Activated gamma-delta T cell (primary cell): ENCODE measurements at places on chromosomes 1 and 21.

GRCh38 chr1:27886744-27887143 is 14.4 kb downstream of the THEMIS2 start:
- DNase-seq = no peak

- DNase-seq = no peak
Observed at GRCh38 chr21:44918107-44918470, 2.6 kb downstream of the ITGB2 start.

- no peak for DNase-seq
Observed at GRCh38 chr1:154422521-154422920, 17.4 kb downstream of the IL6R start.

GRCh38 chr1:203465948-203466347 is 9.7 kb upstream of the PRELP start:
- DNase-seq = no peak

DNA sequence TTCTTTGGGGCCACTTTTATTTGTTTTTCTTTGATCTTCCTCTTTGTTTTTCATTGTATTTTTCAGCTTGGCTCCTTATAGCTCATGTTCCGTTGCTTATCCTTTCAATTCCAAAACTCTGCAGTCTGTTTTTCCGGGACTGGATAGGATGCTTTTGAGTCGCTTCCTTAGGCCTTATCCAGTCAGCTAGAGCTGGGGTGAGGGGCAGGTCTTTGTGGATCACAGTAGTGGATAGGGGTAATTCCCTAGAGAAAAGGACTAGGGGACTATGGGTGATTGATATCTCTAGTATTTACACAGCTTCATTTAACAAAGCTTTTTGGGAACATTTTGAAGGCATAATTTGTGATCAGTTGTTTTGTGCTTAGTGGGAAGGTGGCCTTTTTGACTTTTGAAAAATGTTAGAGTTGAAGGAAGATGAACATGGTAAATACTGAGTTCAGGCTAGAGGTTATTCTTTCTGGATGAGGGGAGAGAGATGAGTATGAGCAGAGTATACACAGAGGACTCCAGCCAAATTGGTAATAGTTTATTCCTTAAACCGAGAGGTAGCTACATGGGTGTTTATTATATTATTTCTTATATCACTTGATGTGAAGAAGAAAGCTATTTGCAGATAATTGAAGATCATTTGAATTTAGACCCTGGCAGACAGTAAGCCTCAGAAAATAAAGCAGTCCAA is 22.5 kb downstream of the CEP350 start:
- no peak for DNase-seq

DNA sequence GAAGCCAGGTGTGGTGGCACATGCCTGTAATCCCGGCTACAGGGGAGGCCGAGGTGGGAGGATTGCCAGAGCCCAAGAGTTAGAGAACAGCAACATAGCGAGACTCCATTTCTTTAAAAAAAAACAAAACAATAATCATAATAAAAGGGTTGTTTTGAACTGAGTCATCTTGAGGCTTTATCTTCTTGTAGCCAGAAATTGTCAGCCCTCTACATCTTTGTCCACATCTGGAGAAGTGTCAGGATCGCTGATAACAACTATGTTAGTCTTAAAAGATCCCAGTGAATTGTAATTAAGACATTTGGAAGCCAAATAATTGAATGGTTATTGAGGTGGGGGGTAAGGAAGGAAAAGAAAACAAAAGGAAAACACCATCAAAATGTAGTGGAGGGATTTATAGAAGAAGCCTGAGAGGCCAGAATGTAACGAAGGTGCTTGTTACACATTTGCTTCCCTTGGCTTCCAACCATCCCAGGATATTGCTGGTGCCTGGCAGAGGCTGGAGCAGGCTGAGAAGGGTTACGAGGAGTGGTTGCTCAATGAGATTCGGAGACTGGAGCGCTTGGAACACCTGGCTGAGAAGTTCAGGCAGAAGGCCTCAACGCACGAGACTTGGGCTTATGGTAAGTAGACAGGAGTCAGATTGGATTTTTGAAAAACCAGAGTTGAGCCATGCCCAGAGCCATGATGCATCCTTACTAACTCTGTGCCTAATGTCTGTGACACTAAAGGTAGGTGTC is 52.5 kb upstream of the MTR start:
- no peak for DNase-seq

DNA sequence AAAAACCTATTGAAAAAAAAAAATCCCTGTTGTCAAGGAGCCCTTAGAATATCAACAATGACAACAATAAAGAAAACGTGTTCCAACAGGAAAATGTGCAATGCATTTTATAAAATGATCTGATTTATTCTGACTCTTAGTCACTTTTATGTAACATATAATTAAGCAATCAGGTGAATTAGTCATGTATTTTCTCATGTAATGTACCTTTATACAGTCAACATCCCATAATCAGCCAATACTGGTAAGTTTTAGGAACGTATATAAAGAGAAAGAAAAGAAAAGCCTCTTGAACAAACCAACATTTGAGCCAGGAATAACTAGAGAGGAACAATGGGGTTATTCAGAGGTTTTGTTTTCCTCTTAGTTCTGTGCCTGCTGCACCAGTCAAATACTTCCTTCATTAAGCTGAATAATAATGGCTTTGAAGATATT is at the start of gene CLCA4:
Gene CLCA4, plus strand, starts transcription at position 292 of the 435 bp plus-strand sequence. Its CDS starts 42 bp downstream, at position 334.
- DNase-seq = no peak

DNA sequence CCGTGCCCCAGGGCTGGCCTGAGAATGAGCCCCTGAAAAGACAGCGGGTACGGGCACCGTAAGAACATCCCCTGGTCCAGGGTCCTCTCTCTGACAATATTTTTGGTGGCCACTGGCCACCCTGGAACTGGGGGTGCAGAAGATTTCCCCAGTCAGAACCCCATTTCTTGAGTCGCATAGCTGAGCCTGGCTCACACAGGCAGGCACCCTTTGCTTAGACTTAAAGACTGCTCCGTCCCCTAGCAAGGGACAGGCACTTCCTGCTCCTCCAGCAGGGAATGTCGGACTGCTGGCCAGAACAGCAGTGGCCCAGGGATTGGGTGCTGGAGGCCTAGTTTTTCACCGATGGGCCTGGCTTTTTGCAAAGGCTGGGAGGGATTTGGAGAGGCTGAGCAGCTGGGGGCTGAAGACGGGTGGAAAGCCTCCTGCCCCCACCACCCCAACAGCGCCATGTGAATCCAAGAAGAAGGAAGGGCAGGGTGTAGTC is 4.3 kb downstream of the OLIG2 start:
- DNase-seq = no peak

GRCh38 chr1:149846042-149846441 is 53.3 kb upstream of the BOLA1 start:
- DNase-seq = no peak

- no peak for DNase-seq
Observed at GRCh38 chr1:185679220-185679619, 55.0 kb upstream of the HMCN1 start.

DNA sequence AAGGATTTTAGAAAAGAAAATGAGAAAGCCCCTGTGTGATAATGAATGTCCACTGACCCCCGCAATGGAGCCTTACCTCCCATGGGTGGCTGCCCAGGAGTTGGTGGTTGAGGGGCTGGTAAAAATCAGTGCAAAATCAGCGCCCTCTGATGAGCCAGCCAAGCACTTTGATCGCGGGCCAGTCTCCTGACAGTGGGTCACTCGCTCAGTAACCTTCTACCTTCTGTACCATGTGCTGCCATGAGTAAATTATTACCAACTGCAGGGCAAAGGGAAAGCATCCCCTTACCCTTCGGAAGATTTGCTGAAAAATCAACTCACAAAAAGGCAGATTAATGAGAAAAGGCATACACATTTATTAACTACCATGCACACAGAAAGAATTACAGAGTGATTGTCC is 58.8 kb downstream of the KCNK1 start:
- DNase-seq = no peak

GRCh38 chr1:160740133-160740688 is 1.2 kb downstream of the SLAMF7 start:
- DNase-seq = no peak

GRCh38 chr1:30353637-30354036 is 369.7 kb downstream of the MATN1 start:
- no peak for DNase-seq
